ENCODE measurements at places on chromosomes 12 and 14.

GRCh38 chr14:94367347-94368242 is 20.8 kb downstream of the SERPINA1 start:
- DNase-seq: no peak

DNA sequence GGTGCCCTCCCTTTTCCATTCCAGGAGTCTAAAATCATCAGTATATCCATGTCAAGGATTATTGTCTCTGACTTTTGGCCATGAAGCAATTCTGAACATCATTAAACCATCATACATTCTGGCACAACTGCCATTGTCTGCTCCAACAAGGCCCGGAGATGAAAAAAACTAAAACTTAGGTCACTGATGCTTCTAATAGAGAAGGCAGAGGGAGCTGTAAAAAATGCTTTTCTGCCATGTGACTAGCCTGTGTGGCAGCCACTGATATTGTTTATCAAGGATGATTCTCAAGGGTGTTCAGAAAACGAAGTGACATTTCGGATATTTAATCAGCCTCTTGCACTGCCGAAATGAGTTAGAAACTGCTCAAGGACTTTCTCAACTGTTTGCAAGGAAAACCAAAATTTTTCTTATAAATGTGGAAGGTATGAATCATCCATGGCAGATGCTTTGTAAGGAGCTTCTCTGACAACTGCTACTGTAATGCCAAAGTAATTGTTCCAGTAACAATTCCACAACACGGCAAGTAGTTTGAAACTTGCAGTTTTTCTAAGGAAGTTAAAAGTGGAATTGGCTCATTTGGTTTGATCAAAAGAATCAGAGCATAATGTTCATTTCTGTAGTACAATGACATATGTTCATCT is 1076.5 kb upstream of the FLRT2 start:
- no peak for DNase-seq

DNA sequence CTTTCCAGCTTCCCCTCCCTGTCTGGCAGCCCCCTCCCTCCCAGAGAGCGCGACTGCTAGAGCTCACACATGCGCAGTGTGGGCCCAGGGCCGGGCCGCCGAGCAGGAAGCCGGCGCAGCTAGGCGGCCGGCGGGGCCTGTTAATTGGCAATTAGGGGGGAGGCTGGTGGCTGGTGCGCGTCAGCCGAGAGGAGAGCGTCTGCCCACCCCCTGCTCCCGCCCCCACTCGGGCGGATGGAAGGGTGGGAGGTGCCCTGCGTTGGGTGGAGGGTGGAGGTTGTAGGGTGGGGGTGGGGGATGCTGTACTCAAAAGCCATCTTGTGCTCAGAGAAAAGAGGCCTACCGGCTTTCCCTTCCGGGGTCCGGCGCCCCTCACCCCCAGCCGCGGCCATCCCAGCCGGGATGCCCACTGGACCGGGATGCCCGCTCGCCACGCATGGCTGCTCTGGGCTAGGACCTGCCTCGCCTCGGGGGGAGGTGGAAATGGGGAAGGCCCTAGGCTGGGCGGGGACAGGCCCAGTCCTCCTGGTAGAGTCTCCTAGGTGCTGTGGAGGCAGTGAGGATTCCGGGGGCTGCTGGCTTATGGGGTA is 9.2 kb downstream of the HOXC8 start:
- no peak for DNase-seq

GRCh38 chr14:67933266-67933665 is 113.7 kb downstream of the RAD51B start:
- DNase-seq: no peak

- DNase-seq: no peak
Measured at GRCh38 chr12:53983950-53984572, 885 bp upstream of the HOXC10 start.

DNA sequence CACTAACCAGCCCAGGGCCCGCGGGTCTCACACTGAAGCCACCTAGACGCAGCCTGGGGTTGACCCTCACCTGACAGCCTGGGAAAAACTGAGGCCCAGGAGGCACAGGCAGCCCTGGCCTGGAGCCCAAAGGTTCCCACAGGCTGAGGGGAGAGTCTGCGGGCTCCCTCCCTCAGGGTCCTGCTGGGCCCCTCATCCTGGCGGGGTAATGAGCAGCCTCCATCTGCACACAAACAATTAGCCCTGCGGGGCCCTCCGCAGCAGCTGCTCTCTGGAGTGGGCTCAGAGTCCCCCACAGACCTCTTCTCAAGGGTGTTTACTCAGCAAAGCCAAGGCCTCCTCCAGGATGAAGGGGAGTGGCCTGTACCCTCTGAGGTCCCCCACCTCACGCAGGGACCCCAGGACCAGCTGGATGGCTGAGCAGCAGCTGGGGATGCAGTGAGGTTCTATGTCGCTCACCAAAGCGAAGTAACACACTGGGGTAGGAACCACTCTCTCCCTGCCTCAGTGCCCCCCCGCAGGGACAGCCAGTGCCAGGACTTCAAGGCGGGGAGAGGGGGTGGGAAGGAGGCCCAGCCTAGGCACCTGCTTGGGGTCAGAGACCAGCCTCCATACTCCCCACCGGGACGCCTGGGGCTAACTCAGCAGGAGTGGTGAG is 7.3 kb downstream of the AKT1 start:
- no peak for DNase-seq

GRCh38 chr12:64545081-64545382 is 65.3 kb upstream of the RASSF3 start:
- DNase-seq: no peak

DNA sequence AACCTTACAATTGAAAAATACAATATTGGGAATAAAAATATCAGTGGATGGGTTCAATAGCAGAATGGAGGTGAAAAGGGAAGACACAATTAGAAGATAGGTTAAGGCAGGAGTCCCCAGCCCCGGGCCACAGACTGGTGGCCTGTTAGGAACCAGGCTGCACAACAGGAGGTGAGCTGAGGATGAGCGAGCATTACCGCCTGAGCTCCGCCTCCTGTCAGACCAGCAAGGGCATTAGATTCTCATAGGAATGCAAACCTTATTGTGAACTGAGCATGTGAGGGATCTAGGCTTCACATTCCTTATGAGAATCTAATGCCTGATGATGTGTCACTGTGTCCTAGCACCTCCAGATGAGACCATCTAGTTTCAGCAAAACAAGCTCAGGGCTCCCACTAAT is 27.3 kb upstream of the ST8SIA1 start:
- DNase-seq: no peak

DNA sequence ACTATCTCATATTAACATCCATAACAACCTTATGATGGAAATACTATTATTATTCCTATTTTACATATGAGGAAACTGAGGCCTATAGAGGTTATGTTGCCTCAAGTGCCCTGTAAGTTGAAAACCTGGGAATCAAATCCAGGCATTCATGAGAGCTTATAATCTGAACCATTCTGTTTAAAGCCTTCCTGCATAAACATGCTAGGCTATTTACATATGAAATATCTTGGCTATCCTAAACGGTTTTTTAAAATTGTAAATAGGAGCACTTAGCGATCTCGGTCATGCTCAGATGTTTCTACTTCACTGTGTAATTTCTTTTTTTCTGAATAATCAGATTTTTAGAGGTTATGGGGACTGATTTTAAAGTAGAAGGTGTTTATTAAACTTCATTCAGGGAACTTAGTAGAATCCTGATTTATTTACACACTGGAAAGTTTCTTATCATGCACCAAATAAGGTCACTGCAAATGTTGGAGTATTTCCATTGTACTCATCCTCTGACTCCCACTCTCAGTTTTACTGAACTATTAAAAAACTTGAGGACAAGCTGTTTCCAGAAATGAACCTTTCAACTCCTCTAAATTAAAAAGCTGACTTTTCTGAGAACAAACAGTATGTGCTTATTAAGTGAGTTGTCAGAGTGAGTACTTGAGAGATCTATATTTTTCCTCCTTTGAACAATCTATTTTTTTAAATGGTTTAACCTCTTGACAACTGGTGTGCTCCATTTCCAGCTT is 141.7 kb downstream of the PIK3C2G start:
- DNase-seq: no peak

DNA sequence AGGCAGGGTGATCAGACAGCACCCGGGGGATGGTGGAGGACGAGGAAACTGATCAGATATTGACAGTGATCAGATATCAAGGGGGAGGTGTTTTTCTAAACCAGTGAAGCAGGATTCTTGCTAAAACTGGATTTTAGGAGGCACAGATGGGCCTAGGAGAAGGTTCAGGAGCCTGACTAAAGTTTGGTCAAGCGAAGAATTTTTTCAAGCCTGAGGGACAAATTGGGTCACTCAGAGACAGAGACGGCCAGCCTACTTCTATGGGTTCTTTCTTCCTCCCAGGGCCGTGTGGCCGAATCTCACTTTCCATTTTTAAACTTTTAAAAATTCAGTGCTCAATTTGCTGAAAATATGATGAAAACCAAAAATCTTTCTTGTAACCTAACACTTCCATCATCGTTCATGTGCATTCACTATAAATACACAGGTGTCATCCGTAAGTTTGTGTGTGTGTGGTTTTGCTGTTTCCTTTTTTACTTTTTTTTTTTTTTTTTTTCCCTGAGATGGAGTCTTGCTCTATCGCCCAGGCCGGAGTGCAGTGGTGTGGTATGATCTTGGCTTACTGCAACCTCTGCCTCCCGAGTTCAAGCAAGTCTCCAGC is 68.5 kb downstream of the RIN3 start:
- DNase-seq: no peak

DNA sequence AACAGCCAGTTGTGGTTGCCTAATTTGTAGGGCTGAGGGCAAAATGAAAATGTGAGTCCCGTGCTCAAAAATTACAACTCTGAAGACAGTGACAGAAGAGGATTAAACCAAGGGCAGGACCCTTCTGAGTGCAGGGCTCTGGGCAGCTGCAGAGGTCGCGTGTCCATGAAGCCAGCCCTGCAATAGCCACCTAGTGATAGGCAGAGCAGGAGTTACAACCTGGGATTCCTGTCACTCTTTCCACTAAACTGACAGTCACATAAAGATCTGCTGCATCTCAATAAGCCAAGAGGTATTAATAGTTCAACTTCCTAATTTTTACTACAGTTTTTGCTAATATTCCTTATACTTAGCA is 94.1 kb downstream of the SLC2A13 start:
- DNase-seq: no peak

- DNase-seq: no peak
Measured at GRCh38 chr12:107467716-107468115, 217.9 kb upstream of the PWP1 start.

- peak; percentile 64 for DNase-seq
Measured at GRCh38 chr12:56158926-56159461, 835 bp downstream of the MYL6 start.

- DNase-seq: no peak
Measured at GRCh38 chr14:102662636-102663430, 70.4 kb downstream of the RCOR1 start.

DNA sequence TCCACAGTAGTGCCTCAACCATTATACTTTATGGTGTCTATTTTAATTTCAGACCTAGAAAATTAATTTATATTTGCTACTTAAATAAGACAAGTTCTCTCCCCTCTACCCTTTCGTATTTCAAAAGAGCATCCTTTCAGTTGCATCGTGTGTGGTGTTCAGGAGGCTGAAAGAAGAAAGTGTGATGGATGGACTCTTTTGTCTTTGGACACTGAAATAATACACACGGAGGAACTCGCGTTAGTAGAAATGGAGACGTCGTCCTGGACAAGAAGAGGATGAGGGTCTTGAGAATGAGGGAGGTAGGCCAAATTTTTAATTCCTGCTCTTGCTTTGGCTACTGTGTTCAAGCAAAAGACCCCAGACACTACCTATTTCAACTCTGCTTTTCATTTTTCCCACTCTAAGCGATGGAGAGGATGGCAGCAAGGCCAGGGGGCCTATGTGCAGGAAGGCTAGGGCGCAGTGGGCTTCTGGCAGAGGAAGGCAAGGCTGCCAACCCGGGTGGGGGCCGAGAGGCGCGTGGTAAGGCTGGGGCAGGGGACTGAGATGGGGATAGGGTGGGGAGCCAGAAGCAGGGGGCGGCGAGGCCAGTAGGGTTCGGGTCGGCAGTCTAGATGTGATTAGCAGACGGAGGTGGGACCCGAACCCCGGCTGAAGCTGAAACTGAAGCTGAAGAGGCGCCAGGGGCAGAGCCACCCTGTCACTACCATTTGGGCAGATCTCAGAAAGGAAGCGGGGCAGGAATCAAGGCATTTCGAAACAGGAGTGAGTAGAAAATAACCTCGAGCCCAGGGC is 722 bp downstream of the TMED8 start:
- peak; percentile 30 for DNase-seq

- DNase-seq: no peak
Measured at GRCh38 chr12:85191-85666, 18.7 kb downstream of the IQSEC3 start.

- DNase-seq: no peak
Measured at GRCh38 chr12:52440821-52441319, 6.7 kb upstream of the KRT75 start.

- DNase-seq: no peak
Measured at GRCh38 chr12:50024805-50025186, 498 bp downstream of the RACGAP1 start.

- peak; percentile 56 for DNase-seq
Measured at GRCh38 chr12:132559652-132560363, 50.6 kb downstream of the LRCOL1 start.

- no peak for DNase-seq
Measured at GRCh38 chr12:3101309-3102024, 24.3 kb downstream of the TSPAN9 start.

GRCh38 chr12:98208816-98209215 is 306.6 kb upstream of the TMPO start:
- no peak for DNase-seq

GRCh38 chr12:49515266-49515665 is 23.6 kb upstream of the KCNH3 start:
- no peak for DNase-seq

DNA sequence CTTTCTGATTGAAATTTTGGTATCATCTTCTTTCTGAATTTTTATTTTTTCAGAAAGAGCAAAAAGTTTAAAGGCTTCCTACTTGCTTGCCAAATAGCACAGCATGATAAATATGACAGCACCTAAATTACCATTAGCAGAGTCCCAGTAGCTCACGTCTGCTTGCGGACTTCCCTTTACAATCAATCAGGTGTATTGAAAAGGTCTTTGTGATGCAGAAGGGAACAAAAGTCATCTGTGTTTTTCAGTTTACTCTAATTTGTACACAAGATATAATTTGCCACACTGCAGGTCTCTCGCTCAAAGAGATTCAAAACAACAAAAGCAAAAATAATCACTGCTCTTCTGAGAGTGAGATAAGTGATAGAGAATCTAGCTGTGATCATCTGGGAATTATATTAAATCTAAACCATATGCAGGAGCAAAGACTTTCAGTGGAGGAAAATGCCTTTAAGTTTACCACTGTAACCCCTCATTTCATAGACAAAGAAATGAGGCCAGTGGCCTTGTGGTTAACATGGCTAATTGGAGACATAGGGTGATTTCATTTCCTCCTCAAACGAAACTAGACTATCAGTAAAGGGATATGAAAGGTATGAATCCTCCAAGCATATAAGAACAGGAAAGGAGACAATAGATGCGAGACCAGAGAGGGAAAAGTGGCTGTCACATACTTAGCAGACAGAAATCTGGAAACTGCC is 240.8 kb upstream of the TMPO start:
- DNase-seq: no peak

GRCh38 chr14:89336338-89336737 is 80.7 kb downstream of the FOXN3 start:
- no peak for DNase-seq

- no peak for DNase-seq
Measured at GRCh38 chr14:78254911-78255461, 84.8 kb downstream of the NRXN3 start.

- no peak for DNase-seq
Measured at GRCh38 chr12:19615384-19615725, 176.1 kb downstream of the AEBP2 start.
